Motor neuron (in vitro differentiated cells): ENCODE measurements at places on chromosomes 1 and 21.

DNA sequence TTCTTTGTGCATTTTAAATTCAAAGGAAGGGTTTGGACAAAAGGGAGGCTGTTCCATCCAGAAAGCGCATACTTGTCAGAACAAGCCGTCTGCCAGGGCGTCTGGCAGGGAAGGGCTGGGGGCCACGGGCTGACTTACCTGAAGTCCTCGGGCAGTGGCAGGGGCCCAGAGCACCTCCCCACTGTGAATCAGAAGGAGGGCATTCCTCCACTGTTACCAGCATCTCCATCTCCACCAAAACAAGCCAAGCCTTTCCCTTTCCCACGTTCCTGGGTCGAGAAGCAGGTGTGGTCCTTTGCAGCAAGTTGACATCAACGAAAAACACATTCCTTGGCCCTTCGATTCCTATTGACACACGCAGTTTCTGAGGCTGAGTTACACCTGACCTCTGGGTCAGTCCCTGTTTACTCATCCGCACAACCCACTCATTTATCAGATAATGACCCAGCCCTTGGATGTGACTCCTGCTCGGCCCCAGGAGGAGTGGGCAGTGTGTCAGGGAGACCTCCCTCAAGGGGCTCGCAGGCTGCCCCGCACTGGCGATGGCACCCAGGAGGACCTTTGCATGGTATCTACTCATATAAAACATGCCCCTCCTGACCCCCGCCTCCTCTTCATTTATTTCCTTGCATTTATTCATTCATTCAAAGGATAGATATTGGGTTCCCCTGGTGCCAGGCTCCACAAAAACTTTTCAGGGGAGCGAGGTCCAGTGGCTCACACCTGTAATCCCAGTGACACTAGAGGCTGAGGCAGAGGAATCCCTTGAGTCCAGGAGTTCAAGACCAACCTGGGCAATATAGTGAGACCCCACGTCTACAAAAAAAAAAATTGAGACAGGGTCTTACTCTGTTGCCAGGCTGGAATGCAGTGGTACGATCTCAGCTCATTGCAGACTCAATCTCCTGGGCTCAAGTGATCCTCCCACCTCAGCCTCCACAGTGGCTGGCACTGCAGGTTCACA is 60.2 kb downstream of the TOMM20 start:
- peak; percentile 68 for ATAC-seq

DNA sequence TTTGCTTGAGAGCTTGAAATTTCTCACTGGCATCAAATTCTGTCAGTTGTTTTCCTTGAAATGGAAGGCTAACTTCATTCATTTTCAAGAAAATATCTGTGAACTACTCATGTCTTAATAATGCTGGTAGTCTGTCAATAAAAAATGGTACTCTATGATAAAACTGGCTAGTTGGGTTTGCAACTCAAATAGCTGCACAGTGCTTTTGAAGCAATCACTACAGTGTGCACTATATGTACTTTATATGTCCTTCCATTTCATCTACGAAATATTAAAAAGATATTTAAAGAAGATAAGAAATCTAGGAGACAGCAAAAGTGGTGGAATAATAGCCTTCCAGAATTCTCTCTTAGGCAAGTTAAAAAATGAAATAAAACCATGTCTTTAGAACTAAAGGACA is 39.9 kb upstream of the ZNHIT6 start:
- ATAC-seq: no peak

- peak; percentile 39 for ATAC-seq
Observed at GRCh38 chr21:38413958-38414548, 84.2 kb downstream of the ERG start.

DNA sequence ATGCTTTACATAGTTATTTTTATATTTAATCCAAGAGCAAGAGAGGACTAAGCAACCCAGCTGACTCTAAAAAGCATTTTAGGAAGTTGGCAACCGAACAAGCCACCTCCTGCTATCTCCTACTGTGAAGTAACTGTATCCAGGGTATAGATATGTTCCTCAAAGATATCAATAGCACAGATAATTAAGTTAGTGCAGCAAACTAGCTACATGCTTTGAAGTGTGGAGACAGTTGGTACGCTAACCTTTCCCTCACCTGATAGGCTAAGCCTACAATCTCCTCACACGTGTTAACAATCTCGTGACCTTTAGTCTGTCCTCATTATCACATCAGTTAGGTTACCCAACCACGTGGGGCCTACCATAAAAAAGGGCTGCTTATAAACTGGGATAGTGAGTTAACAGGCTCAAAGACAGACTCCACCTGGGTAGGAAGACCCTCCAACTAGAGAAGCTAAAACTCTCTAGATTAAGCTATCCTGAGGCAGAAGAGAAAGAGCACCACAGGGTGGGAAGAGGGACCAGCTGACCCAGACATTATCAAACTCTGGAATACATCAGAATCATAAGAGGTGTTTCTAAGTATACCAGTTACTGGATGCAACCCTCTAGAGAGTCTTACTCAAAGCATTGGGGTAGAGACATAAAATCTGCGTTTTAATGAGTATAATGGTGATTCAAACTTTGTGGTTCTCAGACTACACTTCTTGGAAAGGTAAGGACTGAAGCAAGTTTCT is 340.1 kb upstream of the ESRRG start:
- ATAC-seq: no peak

DNA sequence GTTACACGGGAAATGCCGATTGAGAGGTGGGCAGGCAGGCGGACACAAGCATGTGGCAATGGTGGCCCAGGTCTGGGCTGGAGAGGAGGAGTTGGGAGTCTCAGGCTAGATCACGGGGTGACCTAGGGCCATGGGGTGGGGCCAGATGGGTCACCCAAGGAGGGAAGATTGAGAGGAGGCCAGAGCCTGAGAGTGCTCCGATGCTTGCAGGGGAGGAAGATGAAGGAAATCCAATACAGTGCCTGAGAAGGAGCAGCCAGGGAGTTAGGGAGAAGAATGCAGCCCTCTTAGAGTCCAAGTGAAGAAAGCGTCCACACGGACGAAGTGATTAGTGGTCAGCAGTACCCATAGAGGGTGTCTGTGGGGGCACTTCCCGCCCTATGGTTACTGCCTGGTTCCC is 61.4 kb upstream of the FAM3B start:
- no peak for ATAC-seq

- peak; percentile 24 for ATAC-seq
Observed at GRCh38 chr21:17370916-17371315, 141.9 kb upstream of the CXADR start.

- ATAC-seq: no peak
Observed at GRCh38 chr1:12460911-12461621, 156.9 kb downstream of the DHRS3 start.

DNA sequence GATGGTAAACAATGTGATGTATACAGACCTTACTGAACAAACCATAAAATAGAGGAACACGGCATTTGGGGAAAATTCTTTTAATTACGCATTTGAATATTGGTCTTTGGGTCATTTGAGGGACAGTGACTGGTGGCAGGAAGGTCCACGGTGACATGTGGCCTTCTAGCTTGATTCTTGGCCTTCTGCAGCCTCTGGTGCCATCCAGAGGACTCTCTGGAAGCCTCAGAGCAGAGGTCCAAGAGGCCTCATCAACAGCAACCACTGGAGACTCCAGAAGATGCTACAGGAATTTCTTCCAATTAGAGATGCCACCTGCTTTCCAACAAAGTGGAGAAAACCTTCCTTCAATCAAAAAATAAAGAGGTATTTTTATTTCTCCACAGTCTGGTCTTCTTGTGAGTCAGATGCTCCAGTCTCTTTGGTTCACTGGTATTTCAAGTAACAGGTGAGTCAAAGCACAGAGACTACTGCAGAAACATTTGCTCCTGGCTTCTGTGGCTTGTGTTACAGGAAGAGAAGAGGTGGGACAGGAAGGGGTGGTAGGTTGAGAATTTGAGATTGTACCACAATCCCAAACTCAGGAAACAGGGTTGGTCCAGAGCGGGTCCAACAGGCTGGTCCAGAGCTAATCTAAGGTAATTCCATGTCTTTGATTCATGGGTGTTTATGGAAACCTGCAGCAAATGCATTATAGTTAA is 2.7 kb upstream of the F5 start:
- ATAC-seq: no peak

GRCh38 chr1:116740296-116740695 is 13.9 kb upstream of the CD2 start:
- no peak for ATAC-seq

- peak; percentile 46 for ATAC-seq
Observed at GRCh38 chr1:60133000-60133673, 59.6 kb upstream of the C1orf87 start.

DNA sequence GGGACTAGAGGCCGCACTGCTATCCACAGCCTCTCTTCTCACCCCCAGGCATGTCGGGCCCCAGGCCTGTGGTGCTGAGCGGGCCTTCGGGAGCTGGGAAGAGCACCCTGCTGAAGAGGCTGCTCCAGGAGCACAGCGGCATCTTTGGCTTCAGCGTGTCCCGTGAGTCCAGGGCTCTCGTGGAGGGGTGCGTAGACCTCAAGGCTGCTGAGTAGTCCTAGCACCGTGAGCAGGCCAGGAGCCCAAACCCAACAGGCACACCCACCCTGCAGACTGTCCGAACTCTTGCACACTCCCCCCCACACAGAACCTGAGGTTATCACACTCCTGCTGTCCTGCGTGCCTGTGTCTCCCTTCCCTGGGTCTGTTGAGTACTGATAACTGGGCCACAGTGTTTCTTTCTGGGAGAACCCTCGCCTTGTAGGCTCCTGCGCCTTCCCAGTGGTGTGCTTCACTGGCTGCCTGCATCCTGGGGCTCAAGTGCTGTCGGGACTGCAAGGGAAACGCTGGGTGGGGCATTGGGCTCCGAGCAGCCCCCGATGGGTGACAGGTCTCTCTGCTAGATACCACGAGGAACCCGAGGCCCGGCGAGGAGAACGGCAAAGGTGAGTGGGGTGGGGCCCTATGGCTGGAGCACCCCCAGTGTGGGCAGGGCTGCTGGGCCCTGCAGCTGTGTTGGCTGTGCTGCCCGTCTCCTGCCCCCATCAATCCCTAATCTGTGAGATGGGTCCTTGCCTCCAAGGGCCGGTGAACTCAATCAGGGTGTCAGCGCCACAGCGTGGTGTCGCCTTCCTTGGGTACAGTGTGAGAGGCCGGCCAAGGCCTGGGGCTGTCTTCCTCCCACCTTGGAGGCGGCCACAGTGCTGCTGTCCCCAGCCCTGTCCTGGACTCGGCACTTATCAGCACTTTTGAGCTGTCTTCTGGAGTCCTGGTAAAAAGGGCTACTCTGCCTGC is 4.0 kb upstream of the GJC2 start:
- no peak for ATAC-seq

DNA sequence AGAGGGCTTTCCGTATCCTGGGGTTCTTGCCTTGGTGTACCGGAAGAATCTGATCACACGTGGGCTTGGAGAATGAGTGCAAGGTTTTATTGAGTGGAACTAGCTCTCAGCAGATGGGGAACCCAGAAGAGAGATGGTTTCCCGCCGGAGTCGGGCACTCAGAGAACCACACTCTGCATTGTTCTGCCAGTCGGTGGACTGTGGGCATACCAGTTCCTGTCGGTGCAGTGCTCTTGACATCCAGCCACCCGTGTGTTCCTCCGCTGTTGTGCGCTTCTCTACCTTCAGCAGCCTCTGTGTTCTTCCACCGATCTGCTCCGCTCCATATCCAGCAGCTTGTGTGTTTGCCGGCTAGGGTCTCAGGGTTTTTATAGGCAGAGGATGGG is 10.8 kb upstream of the PPIE start:
- ATAC-seq: no peak
